ENCODE measurements at places on chromosomes 1 and 21.

DNA sequence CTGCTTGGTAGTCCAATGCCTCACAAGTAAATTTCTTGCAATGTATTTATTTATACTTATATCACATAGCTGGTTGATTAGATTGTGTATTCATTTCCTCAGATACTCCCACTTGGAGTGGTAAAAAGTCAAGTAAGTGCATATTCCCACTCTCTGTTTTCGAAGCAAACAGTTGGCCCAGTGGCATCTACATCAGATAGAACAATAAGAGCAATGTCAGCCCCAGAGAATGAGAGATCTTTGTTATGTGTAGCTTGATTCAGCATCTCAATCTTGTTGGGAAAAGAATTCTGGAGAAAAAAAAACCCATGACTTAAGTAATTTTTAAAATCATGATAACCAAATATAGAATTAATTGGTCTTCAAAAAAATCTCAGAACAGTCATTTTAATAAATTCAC lies 25.5 kb downstream of the RGL1 start:
- H3K36me3 ChIP-seq = no peaks in the 10 kb centered on the region
- H3K4me3 ChIP-seq = no peak overlapping the region
- no peaks in the 10 kb centered on the region for H3K27me3 ChIP-seq

DNA sequence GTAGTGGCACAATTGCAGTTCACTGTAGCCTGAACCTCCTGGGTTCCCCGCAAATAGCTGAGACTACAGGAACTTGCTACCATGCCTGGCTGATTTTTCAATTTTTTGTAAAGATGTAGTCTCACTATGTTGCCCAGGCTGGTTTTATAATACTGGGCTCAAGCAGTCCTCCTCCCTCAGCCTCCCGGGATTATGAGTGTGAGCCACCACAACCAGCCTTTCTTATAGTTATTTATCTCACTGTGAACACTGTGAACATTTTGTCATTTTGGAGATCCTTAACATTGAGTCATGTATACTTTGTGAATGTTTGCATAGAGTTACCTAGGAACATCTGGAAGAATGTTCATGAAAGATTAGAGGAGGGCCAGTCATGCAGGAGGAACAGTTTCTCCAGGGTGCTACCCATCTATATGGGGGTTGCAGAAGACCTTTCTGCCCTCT lies 127.1 kb upstream of the CACYBP start:
- H3K36me3 ChIP-seq = no peaks in the 10 kb centered on the region
- H3K4me1 ChIP-seq = peaks cover 2% of the 10 kb centered on the region
- H3K27ac ChIP-seq = peak overlapping the region; percentile 63

DNA sequence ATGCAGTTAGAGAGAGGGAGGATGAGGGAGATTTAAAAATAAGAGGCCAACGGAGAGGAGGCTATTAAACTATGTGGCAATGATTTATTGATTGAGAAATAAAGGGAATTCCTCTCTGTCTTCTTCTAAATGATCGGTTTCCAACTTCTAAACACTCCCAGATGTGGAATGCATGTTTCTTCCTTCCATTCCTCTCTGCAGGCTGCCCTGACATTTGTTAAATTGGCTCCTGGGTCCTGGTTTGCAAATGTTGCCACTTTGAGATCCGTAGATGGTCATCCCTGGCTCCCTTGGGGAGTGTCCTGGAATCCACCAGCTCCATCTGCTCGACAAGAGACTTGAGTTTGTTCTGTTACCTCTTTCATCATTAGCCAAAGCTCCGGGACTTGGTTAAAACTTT lies 10.3 kb upstream of the C1orf198 start:
- DNase-seq = no peak
- H3K27ac ChIP-seq = no peak overlapping the region
- H3K4me3 ChIP-seq = no peak overlapping the region
- H3K36me3 ChIP-seq = no peaks in the 10 kb centered on the region
- peaks cover 6% of the 10 kb centered on the region for H3K4me1 ChIP-seq

- H3K36me3 ChIP-seq = no peaks in the 10 kb centered on the region
- no peaks in the 10 kb centered on the region for H3K4me1 ChIP-seq
- no peak overlapping the region for H3K4me3 ChIP-seq
- no peak for DNase-seq
These were observed 6.6 kb downstream of the TADA1 start for GRCh38 chr1:166869318-166870099.

GRCh38 chr1:227914801-227915563 lies 32.8 kb downstream of the WNT9A start:
- no peak overlapping the region for H3K27ac ChIP-seq
- H3K36me3 ChIP-seq = no peaks in the 10 kb centered on the region
- H3K4me3 ChIP-seq = no peak overlapping the region

DNA sequence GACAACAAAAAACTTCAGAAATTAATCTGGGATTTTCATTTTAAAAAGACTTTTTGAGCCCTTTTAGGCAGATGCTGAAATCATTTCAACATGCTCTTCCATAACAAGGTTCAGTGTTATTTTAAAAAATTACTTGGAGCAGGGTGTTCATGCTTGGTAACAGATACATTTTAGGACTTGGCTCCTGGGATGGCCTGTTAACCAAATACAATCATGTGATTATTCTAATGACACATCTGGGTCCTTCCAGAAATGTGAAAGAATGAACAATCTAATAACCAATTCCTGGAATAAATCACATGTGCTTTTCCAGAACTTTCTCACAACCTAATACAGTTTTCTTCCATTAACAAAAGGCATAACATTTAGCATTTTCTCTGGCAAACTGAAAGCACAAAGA lies 379.8 kb upstream of the RUNX1 start:
- peaks cover 3% of the 10 kb centered on the region for H3K4me1 ChIP-seq
- H3K27ac ChIP-seq = no peak overlapping the region
- H3K36me3 ChIP-seq = no peaks in the 10 kb centered on the region
- DNase-seq = no peak
- H3K27me3 ChIP-seq = no peaks in the 10 kb centered on the region

DNA sequence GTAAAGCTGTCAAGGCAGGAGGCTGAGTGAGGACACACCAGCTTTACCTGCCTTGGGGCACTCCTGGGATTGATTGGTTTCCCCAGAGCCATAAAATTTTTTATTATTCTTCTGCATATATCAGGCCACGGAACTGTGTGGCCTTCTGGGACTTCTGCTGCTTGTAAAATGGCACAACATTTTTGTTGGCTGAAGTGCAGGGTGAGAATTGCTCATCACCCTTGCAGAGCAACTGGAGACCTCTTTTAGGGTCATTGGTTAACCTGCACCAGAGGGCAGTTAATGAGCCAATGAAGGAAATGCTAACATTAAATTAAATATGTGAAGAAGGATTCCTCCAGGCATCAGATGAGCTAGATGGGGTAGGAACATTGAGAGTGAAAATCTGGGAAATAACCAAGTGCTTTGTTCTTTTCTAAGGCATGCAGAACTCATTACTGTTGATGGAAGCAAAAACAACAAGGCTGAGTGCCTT lies 87.7 kb downstream of the LTN1 start:
- H3K4me3 ChIP-seq = no peak overlapping the region
- H3K36me3 ChIP-seq = no peaks in the 10 kb centered on the region
- H3K4me1 ChIP-seq = no peaks in the 10 kb centered on the region
- no peak overlapping the region for H3K27ac ChIP-seq
- DNase-seq = no peak

DNA sequence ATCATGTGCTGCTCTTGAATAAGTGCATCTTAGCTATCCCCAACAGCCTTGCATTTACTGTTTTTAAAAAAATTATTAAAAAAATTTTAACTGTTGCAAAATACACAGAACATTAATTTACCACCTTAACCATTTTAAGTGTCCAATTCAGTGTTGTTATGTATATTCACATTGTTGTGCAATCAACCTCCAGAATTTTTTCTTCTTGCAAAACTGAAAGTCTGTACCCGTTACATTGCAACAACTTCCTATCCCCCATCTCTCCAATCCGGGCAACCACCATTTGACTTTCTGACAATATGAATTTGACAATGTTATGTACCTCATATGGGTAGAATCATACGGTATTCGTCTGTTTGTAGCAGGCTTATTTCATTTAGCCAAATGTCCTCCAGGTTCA lies 83.1 kb downstream of the FMN2 start:
- H3K36me3 ChIP-seq = no peaks in the 10 kb centered on the region
- H3K27me3 ChIP-seq = no peaks in the 10 kb centered on the region
- no peak for DNase-seq
- no peak overlapping the region for H3K4me3 ChIP-seq
- no peaks in the 10 kb centered on the region for H3K4me1 ChIP-seq

DNA sequence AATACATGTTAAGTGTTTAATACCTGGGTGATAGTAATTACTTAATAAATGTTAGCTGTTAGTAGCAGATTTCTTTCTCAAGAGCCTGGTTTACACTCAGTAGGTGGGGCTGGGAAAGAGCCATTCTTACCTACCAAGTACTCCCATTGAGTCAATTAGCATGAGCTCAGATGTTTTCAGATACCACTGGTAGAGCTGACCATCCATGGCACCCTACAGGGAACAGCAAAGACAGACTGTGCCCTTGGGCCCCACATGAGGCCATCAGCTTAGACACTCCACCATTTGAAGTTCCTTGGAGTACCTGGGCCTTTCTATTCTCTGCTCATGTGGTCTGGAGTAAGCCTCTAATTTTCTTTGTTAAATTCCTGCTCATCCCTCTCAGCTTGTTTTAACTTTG lies 179.3 kb downstream of the CACNA1E start:
- no peak overlapping the region for H3K4me3 ChIP-seq
- no peak overlapping the region for H3K27ac ChIP-seq
- no peaks in the 10 kb centered on the region for H3K36me3 ChIP-seq

GRCh38 chr1:15388201-15388880 lies 21.3 kb upstream of the EFHD2 start:
- H3K4me1 ChIP-seq = peaks cover 2% of the 10 kb centered on the region
- DNase-seq = no peak
- H3K4me3 ChIP-seq = no peak overlapping the region

- no peak overlapping the region for H3K27ac ChIP-seq
- H3K4me3 ChIP-seq = no peak overlapping the region
- H3K27me3 ChIP-seq = no peaks in the 10 kb centered on the region
These were observed 254.4 kb downstream of the BRINP2 start for GRCh38 chr1:177425199-177425598.

DNA sequence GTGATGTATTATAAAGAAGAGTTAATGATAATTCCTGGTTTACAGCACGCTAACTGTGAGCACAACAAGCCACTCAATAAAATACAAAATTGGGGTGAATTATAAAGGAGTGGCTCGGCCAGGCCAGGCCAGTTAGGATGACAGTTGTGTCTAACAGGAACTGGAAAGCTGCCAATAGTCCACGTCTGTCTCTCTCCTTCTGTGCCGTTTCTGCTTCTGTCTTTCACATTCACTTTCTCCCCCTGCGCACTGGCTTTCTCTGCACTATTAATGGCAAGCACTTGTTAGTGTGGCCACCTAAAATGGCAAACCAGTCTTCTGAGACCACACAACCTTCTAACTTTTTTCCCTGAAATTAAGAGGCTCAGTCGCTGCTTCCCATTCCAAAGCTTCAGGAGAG lies 394.3 kb downstream of the NTNG1 start:
- H3K27me3 ChIP-seq = no peaks in the 10 kb centered on the region
- DNase-seq = no peak
- no peak overlapping the region for H3K4me3 ChIP-seq
- H3K4me1 ChIP-seq = no peaks in the 10 kb centered on the region

- H3K27ac ChIP-seq = no peak overlapping the region
- H3K4me1 ChIP-seq = no peaks in the 10 kb centered on the region
- H3K4me3 ChIP-seq = no peak overlapping the region
- H3K36me3 ChIP-seq = no peaks in the 10 kb centered on the region
- H3K27me3 ChIP-seq = no peaks in the 10 kb centered on the region
These were observed 57.0 kb downstream of the PTGER3 start for GRCh38 chr1:70990469-70991253.

DNA sequence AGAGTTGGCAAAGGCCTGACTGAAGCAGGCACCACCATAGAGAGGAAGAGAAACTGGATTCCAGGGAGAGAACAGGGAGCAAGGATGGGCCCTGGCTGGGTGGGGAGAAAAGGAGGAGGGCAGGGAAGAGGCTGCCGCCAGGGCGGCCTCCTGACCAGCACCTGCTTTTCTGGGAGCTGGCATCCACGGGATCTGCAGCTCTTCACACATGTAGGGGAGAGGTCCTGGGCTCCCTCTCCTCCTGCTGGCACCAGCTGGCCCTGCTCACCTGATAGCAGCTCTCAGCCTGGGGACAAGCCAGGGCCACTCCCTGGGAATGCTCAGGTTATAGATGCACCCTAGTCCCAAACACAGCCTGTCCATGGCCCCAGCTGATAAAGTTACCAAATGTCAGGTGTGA lies 39.9 kb downstream of the TEX35 start:
- H3K4me1 ChIP-seq = no peaks in the 10 kb centered on the region
- H3K27ac ChIP-seq = no peak overlapping the region
- no peak overlapping the region for H3K4me3 ChIP-seq
- no peaks in the 10 kb centered on the region for H3K36me3 ChIP-seq

DNA sequence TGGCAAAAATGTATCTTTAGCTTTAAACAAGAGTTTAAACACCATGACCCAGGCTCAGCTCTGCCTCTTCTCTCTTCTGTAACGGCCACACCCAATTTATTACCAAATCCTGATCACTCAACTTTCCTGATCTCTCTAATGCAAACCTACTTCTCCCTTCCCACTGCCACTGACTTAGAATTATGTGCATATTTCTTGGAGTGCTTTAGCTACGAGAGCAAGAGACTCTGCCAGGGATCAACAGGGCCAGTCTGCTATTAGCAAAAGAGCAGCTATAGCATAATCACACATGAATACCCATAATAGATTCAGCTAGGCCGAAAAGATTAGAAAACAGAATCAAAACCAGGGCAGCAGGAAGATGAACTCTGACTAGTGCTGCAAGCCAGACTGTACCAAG lies 215.5 kb downstream of the MRPL39 start:
- H3K4me3 ChIP-seq = no peak overlapping the region
- no peak for DNase-seq
- no peak overlapping the region for H3K27ac ChIP-seq
- no peaks in the 10 kb centered on the region for H3K36me3 ChIP-seq
- H3K27me3 ChIP-seq = no peaks in the 10 kb centered on the region

DNA sequence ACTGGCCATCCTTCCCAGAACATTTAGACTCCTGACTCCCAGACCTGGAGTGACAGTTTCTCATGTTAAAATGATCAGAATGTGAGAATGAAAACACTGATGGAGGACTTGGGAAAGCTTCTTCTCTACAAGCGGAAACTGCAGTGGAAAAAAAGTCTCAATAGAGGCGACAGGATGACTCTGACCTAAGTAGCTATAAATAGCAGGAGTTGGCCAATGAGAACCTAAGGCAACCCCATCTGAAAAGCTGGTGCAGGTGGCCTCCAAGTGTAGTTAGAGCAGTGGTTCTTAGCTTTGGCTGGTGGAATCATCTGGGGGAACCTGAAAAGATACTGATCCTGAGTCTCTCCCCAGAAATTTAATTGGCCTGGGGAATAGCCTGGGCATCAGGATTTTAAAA lies 44.2 kb upstream of the EXOSC10 start:
- no peak for DNase-seq
- no peaks in the 10 kb centered on the region for H3K4me1 ChIP-seq
- no peaks in the 10 kb centered on the region for H3K27me3 ChIP-seq
- no peak overlapping the region for H3K4me3 ChIP-seq

GRCh38 chr1:243343970-243344937 lies 88.4 kb downstream of the SDCCAG8 start:
- H3K27ac ChIP-seq = no peak overlapping the region
- no peak overlapping the region for H3K4me3 ChIP-seq
- H3K27me3 ChIP-seq = no peaks in the 10 kb centered on the region
- DNase-seq = peak; percentile 49
- no peaks in the 10 kb centered on the region for H3K4me1 ChIP-seq
